Articular chondrocyte of knee joint (primary cell): ENCODE measurements at places on chromosomes 3 and 15. TPM values are rescaled to one million over a fixed set of nuclear protein-coding genes. Genes with fewer than 3 reads are reported as not detected.

Gene HACD3
- total RNA-seq: 87.3 and 91.7 TPM in 2 replicates

Gene INO80
- 24.4 and 24.6 TPM in 2 replicates for total RNA-seq

Gene DGKG
- total RNA-seq: 7.0 and 7.3 TPM in 2 replicates

Gene CHRM5
- not detected in 2 replicates for total RNA-seq

Gene GOLGA6L7
- total RNA-seq: not detected in 2 replicates

Gene PIGZ
- 5.2 and 5.6 TPM in 2 replicates for total RNA-seq

Gene TMEM158
- 0.65 and 0.86 TPM in 2 replicates for total RNA-seq

Gene GOLGA8F
- under 0.01 TPM in 1 of 2 replicates, not detected in the other for total RNA-seq

Gene NAALADL2
- 33.3 and 33.4 TPM in 2 replicates for total RNA-seq

Gene PLCL2
- total RNA-seq: 15.8 and 16.1 TPM in 2 replicates

Gene ZNF80
- not detected in 2 replicates for total RNA-seq

Gene OXSR1
- 67.3 and 85.3 TPM in 2 replicates for total RNA-seq

Gene CPEB1
- total RNA-seq: 30.2 and 36.4 TPM in 2 replicates

Gene IQCF5
- not detected in 2 replicates for total RNA-seq

Gene SLC33A1
- 39.2 and 47.8 TPM in 2 replicates for total RNA-seq

Gene RPS27L
- 190 and 267 TPM in 2 replicates for total RNA-seq

Gene LYZL4
- not detected in 2 replicates for total RNA-seq

Gene SELENOS
- total RNA-seq: 72.2 and 80.6 TPM in 2 replicates

Gene CCR8
- total RNA-seq: not detected in 2 replicates

Gene PRR20G
- total RNA-seq: not detected in 2 replicates

Gene AGBL1
- total RNA-seq: under 0.01 TPM in 1 of 2 replicates, not detected in the other

Gene RTP1
- total RNA-seq: not detected in 2 replicates

Gene ISY1
- total RNA-seq: 29.7 and 39.2 TPM in 2 replicates

Gene CEP152
- total RNA-seq: 6.3 and 8.8 TPM in 2 replicates

Gene NOX5
- 0.22 and 0.26 TPM in 2 replicates for total RNA-seq
